ENCODE measurements at places on chromosomes 7 and 10. TPM values are rescaled to one million over a fixed set of nuclear protein-coding genes. Genes with fewer than 3 reads are reported as not detected.

GRCh38 chr10:66244953-66245352, 680.9 kb upstream of the LRRTM3 start:
- DNase-seq, result no peak

GRCh38 chr7:136890399-136890798, 21.9 kb downstream of the CHRM2 start:
- DNase-seq, result no peak

DNA sequence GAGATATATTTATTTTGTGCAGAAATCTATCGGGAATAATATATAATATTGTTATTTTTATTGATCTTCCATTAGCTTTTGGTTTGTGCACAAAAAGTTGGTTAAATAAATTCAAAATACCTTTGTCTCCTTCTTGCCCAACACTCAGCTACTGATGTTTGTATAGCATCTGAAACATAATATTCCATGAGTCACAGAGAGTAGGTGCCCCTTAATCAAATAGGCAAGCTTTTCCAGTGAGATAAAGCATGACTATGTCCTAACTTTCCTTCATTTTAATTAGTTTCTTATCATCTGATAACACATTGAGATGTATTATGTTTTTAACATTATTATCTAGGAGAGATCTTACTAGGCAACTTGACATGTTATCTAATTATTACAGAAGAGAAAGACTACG, 432.2 kb downstream of the KIF20B start:
- no peak for DNase-seq

- no peak for DNase-seq
These were observed 220 bp upstream of the ZKSCAN5 start for GRCh38 chr7:99504281-99504602.

DNA sequence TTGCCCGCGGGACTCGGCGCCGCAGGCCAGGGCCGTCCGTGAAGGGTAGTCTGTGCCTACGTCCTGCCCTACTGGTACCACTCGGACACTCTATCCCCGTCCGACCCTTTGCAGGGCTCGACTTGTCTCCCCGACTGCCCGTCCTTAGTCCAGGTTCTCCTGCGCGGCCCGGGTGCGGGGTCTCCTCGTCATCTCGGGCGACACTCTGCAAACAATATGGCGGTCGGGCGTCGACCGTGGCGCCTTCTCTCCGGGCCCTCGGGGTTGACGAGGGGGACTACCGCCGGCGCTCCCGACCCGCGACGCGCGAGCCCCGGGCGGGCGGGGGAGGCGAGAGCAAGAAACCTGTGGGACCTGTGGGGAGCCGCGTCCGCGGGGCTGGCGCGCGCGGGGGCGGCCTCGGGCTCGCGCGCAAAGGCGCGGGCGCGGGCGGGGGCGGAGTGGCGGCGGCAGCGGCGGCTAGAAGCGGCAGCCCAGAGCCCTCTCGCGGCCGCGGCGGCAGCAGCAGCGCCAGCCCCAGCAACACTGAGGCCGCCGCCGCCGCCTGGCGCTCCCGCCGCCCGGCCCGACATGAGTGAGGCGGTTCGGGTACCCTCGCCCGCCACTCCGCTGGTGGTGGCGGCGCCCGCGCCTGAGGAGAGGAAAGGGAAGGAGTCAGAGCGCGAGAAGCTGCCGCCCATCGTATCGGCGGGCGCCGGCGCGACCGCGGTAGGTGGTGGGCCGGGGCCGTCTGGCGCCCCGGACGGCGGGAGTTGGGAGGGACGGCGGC, at the start of gene HECTD2:
Gene HECTD2 (plus strand): TSS at position 476 of the 769 bp plus-strand sequence. CDS start 95 bp downstream, at position 571.
- DNase-seq, result peak; percentile 72

GRCh38 chr10:86340991-86341260, 25.7 kb downstream of the GRID1 start:
- DNase-seq, result no peak

GRCh38 chr7:113431406-113431805, 313.1 kb upstream of the SMIM30 start:
- DNase-seq, result no peak

Gene PTN
- total RNA-seq, result not detected

Gene KCNIP2
- total RNA-seq, result 0.96 TPM
